ENCODE measurements at places on chromosomes 11 and 22.
A peak's percentile ranks its signal among the peaks of the same experiment; 100 is the strongest.

GRCh38 chr22:27895600-27895999 lies 23.5 kb downstream of the PITPNB start:
- H3K27ac ChIP-seq: no peak overlapping the region
- DNase-seq: no peak
- H3K27me3 ChIP-seq: no peaks in the 10 kb centered on the region
- no peak overlapping the region for H3K4me3 ChIP-seq

DNA sequence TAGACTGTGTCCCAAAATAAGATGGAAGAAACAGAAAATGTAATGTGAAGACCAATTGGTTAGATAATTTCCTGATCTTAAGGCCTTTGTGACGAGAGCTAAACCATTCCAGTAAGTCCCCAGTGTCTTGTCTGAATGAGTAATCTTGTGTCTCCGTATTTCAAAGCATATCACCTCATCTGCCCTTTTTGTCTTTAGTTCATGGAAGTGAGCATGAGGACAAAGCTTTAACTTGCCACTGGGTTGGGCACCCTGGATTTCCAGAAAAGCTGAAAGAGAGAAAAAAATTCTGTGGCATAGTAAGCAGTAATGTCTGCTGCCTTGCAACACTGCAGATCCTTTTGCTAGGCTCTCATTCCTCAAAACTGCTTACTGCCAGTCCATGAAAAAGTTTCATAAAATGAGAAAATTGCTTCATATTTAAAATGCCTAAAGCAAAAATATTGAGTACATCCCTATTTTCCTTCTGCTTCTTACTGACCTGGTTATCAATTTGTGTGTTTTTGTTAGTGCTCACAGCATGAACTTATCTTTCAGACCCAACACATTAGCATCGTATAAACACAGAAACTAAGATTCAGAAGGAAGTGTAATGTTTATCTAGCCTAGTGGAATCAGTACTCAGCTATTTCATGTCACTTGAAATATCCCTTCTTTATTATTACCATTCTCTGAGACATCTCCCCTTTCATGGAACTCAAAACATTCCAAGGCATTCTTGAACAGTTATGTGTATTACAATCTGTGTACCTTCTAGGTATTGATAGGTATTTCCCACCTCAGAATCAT lies 5.3 kb downstream of the CASP12 start:
- peaks cover 17% of the 10 kb centered on the region for H3K4me1 ChIP-seq
- peak overlapping the region; percentile 24 for H3K27ac ChIP-seq
- DNase-seq: no peak
- peaks cover 23% of the 10 kb centered on the region for H3K36me3 ChIP-seq
- no peak overlapping the region for H3K4me3 ChIP-seq
- no peaks in the 10 kb centered on the region for H3K27me3 ChIP-seq

DNA sequence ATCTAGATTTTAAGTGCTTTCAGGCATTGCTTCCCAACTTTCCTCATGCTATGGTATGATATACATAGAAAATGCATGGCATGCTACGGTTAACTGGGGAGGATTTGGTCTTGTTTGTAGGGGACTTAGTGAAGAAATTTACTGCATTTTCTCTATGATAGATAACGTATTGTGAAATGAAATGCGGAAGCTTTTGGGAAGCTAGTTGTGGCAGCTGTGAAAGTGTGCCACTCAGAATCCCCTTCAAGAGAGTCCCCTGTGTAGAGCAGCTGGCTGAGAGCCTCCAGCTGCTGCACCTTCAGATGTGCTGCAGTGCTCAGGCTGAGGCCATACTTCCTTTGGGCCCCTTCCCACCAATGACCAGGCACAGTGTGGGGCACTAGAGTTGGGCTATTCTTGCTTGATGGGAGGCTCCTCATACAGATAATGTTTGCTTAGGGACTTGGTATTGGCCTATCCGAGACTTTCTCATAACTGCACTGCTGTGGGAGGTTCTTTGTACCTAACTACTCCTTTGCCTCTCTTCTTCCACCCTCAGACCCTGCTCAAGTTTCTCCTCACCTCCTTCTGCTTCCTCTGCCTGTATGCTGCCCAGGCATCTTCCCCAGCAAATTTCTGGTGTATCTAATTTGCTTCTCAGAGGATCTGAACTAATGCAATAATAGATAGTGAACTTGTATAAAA lies 67.3 kb downstream of the HIPK3 start:
- H3K27ac ChIP-seq: peak overlapping the region; percentile 5
- no peak for DNase-seq
- no peaks in the 10 kb centered on the region for H3K27me3 ChIP-seq
- H3K36me3 ChIP-seq: no peaks in the 10 kb centered on the region
- H3K4me3 ChIP-seq: no peak overlapping the region

GRCh38 chr11:86955111-86955360 lies 159 bp downstream of the FZD4 start:
- no peak for DNase-seq
- peak overlapping the region; percentile 98 for H3K4me3 ChIP-seq
- H3K27ac ChIP-seq: peak overlapping the region; percentile 86
- no peaks in the 10 kb centered on the region for H3K27me3 ChIP-seq
- peaks cover 61% of the 10 kb centered on the region for H3K4me1 ChIP-seq
- no peaks in the 10 kb centered on the region for H3K36me3 ChIP-seq

- no peak overlapping the region for H3K27ac ChIP-seq
- H3K4me3 ChIP-seq: no peak overlapping the region
Observed at GRCh38 chr11:132058211-132058772, 687.9 kb downstream of the NTM start.

DNA sequence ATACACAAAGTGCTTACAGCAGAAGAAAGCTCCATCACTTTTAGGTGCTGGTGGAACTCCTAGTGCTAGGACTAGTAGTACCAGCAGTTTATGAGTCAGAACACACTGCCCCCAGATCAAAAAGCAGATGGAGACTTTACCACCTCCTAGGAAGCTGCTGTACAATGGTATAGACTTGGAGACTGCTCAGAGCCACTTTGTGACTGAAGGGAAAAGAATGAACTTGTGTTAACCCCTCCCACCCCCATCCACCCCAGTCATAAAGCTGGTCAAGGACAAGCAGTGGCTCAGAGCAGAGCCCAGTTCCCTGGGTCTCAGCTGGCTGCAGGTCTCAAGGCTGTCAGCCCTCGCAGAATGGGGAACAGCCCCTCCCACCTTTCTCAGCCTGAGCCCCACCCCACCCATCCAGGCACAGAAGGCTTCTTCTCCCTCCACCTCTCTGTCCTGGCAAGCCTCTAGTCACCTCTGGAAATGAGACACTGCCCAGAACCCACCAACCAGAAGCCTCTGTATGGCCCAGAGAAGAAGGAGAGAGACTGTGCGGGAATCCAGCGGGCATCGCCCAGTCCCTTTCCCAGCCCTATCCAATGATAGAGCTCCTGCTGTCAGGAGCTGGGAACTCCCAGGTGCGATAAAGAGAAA lies 23.8 kb downstream of the PACSIN2 start:
- no peak overlapping the region for H3K27ac ChIP-seq
- no peak overlapping the region for H3K4me3 ChIP-seq
- peaks cover 31% of the 10 kb centered on the region for H3K4me1 ChIP-seq
- H3K36me3 ChIP-seq: no peaks in the 10 kb centered on the region

DNA sequence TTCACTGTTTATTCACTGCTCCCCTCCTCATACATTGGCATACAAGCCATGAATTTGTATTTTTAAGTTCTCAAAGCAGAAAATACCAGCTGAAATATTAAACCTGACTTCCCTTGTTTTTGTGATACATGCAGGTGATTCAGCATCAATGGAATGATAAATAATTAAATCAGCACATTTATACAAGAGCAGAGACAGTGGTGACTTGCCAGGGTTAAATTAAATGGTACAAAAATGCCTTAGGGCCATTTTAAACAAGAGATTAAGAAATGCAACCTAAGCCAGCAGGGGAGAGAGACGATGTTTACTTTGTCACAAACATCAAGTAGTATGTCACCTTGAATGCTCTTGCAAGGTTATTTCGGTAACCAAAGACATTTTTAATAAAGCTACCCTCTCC lies 95.9 kb upstream of the DDI1 start:
- H3K36me3 ChIP-seq: no peaks in the 10 kb centered on the region
- DNase-seq: no peak
- no peak overlapping the region for H3K27ac ChIP-seq
- no peak overlapping the region for H3K4me3 ChIP-seq

DNA sequence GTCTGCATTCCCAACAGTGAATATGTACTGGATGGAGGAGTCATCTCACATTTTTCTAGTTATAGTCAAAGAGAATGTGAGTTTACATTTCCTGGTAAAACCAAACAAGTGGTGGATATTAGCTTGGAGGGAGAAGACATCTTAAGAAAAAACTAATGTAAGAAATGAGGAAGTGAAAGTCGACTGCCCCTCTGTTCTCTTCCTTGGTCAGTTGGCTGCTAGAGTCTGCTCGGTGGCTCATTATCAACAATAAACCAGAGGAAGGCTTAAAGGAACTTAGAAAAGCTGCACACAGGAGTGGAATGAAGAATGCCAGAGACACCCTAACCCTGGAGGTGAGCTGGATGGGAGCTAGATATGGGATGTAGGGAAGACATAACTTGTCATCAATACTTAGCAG lies 5.8 kb downstream of the SLC22A9 start:
- H3K4me1 ChIP-seq: no peaks in the 10 kb centered on the region
- no peak overlapping the region for H3K4me3 ChIP-seq
- H3K27ac ChIP-seq: no peak overlapping the region
- peaks cover 34% of the 10 kb centered on the region for H3K27me3 ChIP-seq
- no peaks in the 10 kb centered on the region for H3K36me3 ChIP-seq

- peak overlapping the region; percentile 84 for H3K27ac ChIP-seq
- H3K27me3 ChIP-seq: no peaks in the 10 kb centered on the region
- peaks cover 22% of the 10 kb centered on the region for H3K4me1 ChIP-seq
Observed at GRCh38 chr22:37906364-37907008, 389 bp downstream of the MICALL1 start.

DNA sequence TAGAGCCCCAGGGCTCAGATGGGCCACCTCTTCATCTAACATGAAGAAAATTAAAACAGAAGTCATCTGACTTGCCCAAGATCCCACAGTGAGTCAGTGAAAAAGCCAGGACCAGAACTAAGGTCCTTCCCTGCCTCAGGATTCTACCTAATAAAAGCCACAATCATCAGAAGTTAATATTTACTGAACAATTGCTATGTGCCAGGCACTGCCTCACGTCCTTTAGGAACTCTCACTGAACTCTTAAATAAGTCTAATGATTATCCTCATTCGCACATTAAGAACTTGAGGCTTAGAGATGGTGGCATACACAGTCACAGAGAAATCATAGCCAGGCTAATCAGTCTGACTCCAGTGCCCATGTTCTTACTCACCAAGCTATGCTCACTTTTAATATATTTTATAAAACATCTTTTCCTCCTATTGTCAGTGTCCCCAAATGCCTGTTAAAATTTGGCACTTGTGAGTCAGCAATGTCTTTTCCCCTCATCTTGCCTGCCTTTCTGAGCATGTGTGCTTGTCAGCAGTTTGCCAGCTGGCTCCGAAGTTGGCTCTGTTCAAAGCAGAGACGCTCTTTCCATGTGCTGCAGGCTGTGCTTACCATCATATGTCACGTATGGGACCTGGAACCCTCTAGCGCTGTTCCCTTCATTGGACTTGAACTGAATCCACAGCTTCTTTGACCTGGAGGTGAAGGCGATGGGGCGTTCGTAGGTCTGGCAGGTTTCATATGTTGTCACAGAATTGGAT lies 21.5 kb upstream of the NRIP3 start:
- no peaks in the 10 kb centered on the region for H3K27me3 ChIP-seq
- no peak overlapping the region for H3K27ac ChIP-seq
- no peaks in the 10 kb centered on the region for H3K36me3 ChIP-seq
- no peak for DNase-seq

DNA sequence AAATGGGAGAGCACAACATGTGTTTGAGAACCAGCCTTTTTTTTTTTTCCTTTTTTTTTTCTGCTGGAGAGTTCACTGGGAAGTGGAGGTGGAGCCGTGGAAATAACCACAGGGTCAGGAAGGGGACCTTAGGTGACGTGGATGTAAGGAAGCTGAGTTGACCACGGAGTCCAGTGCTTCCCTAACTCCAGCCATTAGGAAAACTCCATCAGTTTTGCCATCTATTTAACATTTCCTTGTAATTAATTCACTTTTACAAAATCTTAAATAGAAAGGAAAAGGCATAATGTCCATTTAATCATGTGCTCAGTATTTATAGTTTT lies 2.0 kb upstream of the CDK2AP2 start:
- peaks cover 29% of the 10 kb centered on the region for H3K4me1 ChIP-seq
- H3K36me3 ChIP-seq: peaks cover 5% of the 10 kb centered on the region
- H3K4me3 ChIP-seq: no peak overlapping the region
- no peak overlapping the region for H3K27ac ChIP-seq
- no peak for DNase-seq

DNA sequence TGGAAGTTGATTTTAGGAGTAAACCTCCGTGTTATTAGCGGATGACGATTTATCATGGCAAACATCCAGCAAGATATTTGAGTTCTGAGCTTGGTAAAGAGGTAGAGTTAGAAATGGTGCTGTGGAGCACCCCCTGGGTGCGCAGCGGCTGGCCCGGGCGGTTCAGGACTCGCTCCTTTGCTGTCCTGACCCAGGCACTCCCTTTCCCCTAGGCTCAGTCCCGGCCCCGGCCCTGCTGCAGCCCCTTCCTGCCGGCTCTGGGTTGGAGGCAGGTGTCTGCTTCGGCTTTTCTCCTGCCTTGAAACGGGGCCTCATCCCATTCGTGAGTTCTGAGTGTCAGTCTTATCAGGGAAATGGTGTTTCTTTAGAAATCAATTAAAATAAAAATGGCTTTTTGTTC lies 33.4 kb downstream of the AP2A2 start:
- no peak for DNase-seq
- no peak overlapping the region for H3K27ac ChIP-seq
- no peak overlapping the region for H3K4me3 ChIP-seq
- peaks cover 48% of the 10 kb centered on the region for H3K36me3 ChIP-seq
- H3K4me1 ChIP-seq: peaks cover 11% of the 10 kb centered on the region

DNA sequence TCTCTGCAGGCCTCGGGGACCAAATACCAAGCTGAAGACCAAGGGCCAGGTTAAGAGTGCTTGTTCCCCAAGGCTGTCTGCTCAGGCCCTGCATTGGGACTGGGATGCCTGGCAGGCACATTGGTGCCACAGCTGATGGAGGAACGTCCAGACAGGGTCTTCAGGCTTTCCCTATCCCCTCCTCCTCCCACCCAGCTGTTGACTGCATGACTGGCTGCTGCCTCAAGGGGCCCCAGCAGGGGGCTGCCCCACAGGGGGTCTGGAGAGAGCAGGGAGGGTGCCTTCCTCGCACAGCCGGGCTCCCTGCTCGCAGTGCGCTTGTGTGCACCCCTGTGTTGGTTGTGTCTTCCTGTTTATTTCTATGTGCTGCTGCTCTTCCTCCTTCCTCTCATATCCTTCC lies 9.9 kb downstream of the RCOR2 start:
- H3K4me3 ChIP-seq: no peak overlapping the region
- no peak for DNase-seq
- H3K36me3 ChIP-seq: peaks cover 31% of the 10 kb centered on the region
- H3K27ac ChIP-seq: no peak overlapping the region
- H3K27me3 ChIP-seq: no peaks in the 10 kb centered on the region
